ENCODE measurements at places on chromosomes 7 and 10.

DNA sequence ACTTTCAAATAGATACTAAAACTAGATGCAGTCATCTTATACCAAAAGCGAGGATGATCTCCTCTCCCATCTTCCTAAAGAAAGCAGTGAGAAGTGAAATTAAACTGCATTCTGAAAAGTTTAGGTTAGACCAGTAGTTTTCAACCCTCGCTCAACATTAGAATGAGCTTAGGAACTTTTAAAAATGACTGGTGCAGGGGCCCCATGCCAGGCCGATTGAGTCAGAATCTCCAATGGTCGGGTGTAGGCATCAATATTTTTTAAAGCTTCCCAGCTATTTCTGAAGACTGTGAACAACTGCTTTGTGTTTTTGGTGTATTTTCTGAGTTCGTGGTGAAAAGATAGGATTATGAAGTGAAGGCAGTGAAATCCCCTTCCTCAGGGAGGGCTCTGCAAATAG, 146.0 kb downstream of the VTI1A start:
- no peak for DNase-seq

DNA sequence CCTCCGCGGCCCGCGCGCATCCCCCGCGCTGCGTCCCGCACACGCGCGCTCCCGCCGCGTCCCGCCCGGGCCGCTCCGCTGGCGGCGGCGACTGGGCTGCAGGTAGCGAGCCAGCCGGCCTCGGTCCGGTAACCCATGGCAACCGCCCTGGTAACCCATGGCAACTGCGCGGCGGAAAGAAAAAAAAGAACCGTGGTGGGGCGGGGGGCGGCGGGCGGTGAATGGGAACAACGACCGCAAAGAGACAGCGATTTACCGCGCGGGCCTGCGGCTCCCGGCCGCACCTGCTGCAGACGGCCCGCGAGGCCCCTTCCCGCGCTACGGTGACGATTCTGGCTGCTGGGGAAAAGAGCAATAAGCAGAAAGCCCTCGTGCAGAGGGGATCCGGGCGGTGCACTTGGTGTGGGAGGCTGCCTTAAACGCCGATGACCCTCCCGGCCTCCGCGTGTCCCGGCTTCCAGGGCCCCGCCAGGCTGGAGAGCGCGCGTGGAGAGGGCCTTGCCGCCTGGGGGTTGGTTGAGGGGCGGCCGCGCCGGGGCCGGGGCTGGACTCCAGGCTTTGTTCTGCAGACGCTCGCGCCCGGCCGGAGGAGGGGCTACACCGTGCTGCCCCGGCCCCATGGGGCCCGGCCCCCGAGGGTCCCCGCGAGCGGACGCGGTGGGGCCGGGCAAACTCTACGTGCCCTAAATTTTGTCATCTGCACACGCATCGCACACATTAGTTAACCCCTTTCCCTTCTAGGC, 84.7 kb downstream of the SNX10 start:
- peak; percentile 31 for DNase-seq

GRCh38 chr7:131346885-131347592, 19.4 kb downstream of the MKLN1 start:
- DNase-seq, result no peak

GRCh38 chr10:1241973-1242935, 186.1 kb downstream of the WDR37 start:
- DNase-seq, result no peak

DNA sequence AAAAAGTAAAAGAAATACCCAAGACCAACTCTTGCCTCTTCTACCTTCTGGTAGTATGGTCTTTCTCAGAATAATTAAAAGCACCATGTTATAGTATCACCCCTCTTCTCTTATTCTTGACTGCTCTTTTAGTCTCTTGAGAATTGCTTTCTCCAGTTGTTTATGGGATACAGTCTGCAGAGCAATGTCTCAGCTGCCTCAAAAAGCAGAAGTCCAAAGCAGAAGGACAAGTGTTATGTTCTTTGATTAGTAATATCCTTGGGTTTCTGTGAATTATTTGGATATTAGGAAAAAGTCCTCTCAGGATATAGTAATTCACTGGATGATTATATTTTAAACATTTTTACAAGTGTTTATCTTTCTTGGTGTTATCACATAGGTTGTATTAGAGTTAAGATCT, 7.4 kb downstream of the TAS2R41 start:
- no peak for DNase-seq

GRCh38 chr10:122713091-122713885, 13.6 kb upstream of the C10orf120 start:
- no peak for DNase-seq

DNA sequence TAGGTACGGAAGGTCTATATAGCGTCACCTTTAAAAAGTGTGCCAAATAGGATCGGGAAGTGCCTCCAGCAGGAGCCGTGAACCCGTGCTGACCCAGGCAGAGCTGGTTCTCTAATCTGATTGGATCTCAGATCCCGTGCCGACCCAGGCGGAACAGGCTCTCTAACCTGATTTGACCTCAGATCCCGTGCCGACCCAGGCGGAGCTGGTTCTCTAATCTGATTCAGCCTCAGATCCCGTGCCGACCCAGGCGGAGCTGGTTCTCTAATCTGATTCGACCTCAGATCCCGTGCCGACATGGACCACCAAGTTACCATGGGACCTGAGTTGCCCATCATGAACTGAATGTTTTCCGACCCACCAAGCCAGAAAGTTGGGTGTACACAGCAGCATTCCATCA, 463.9 kb downstream of the PTPRN2 start:
- no peak for DNase-seq

DNA sequence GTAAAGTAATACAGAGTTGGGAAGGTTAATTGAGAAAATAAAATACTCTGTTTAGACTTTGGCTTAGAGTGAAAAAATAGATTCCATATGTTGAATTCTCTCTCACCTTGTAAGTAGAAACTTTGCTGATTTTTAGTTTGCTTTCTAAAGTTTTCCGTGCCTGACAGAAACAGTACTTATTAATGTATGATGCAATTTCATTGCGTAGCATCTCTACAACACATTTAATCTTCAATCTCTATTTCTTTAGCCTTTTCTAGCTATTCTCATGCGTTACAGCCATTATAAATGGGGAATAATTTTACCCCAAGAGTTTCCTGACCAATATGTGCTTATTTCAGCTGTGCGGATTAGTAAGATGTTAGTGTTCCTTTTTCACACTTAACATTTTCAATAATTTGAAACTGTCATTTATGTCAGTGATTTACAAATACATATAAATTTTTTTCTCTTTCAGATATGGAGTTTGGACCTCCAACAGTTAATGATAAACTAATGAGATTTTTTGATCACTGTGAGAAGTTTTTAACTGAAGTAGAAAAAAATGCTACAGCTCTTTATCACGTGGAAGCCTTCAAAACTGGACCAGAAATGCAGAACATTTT, 3.3 kb downstream of the MINPP1 start:
- no peak for DNase-seq

DNA sequence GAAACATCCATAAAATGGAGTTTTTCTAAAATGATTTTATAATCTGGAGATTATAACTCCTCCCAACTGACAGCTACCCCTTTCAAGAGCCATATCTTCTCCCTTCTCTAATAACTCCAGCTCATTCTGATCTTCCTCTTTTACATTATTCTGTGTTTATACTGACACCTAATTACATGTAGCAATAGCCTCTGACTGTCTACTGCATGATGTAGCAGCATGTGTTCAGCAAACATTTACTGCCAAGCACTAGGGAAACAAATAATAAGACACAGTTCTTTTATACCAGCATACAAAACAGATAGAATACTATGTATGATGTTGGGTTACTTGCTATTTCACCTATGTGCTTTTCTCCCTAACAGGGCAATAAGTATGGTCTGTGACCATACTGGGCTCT, 20.7 kb downstream of the RBM28 start:
- DNase-seq, result no peak

GRCh38 chr10:98470850-98471249, 24.1 kb upstream of the HPS1 start:
- no peak for DNase-seq

DNA sequence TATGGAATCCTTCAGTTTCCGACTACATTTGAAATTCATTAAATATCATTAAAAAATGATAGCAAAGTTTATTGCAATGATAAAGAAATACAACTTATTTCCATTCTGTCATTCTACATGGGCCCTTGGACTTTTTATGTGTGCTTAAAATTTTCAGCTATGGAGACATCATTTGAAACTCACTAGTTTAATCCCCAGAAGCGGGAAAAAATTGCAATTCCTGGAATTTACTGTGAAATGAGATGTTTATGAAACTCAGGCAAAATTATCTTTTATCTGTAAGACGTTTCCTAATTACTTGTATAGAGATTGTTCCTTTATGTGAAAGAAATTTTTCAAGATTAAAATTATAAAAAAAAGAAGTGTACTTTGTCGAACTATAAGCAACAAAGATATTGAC, 213.4 kb downstream of the PARD3 start:
- no peak for DNase-seq

DNA sequence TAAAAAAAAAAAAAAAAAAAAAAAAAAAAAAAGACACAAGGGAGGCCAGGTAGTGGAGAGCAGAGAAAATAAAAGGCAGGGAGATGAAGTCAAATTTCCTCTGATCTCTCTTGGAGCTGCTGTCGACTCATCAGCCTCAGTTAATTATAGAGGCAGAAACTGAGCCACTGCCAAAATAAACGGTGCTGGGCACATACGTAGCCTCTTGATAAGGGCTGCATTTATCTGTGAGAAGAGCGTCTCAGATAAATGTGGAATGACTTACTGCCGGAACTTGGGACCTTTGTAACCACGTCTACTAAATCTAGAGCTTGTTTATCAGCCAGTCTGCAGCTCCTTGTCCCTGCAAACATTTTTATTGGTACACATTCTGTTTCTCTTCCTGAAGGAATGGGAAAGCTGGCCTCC, 162.3 kb downstream of the BAMBI start:
- DNase-seq, result no peak

DNA sequence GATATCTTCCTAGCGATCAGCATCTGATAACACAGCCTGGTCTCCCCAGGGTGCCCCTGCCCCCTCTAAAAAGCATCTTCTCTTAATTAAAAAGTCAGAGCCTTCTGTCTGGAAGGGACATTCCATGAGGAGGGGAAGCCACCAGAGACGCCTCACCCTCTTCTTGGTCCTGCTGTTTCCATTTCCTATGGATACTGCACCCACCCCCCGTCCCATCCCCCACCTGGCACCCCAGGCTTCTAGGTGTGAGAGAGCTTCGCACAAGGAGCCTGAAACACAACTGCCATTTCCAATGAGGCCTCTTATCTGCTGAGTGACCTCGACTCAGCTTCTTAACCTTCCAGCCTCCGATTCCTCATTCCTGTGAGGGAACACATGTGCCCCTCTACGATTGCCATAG, 51.4 kb downstream of the COL13A1 start:
- no peak for DNase-seq

- DNase-seq, result no peak
Measured at GRCh38 chr10:123245264-123245663, 91.1 kb downstream of the BUB3 start.

GRCh38 chr10:89029785-89030437, 39.3 kb downstream of the FAS start:
- DNase-seq, result no peak

- DNase-seq, result no peak
Measured at GRCh38 chr7:40843338-40843985, 708.7 kb downstream of the SUGCT start.

GRCh38 chr10:97519342-97519741, 20.6 kb downstream of the UBTD1 start:
- DNase-seq, result no peak

DNA sequence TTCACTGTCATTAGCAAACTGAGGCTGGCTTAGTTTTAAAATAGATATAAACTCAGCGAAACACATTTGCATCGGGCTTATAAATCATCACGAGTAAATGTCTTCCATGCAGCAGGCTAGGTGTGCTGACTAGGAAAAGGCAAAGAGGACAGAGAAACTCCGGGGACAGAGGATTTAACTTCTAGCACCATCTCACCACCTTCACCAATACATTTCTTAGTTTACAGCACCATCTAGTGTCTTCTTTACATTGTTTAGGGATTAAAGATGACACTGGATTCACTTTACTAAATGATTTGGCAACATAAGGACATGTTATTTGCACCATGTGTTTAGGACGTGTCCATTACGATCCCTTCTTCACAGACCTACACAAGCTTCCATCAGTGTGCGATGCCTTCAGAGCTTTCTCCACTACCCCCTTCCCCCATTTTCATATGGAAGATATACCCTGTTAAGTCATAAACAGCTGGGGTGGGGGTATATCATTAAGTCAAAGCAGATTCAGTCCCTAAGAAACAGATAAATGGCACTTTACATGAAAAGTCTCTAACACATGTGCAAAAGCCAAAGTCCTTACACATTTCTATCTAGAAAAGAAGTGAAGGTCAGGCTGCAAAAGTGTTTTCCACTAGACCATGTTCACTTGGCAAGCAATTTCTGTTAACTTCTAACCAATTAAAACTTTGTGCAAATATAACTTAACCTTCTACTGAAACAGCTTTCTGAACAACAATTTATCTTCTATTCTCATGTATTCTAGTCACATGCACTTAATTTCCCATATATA, 103.3 kb downstream of the GRB10 start:
- DNase-seq, result no peak
